T-helper 2 cell (primary cell): ENCODE measurements at places on chromosomes 1 and 21.

GRCh38 chr1:26025060-26025459, 3.5 kb downstream of the EXTL1 start:
- no peak for DNase-seq

DNA sequence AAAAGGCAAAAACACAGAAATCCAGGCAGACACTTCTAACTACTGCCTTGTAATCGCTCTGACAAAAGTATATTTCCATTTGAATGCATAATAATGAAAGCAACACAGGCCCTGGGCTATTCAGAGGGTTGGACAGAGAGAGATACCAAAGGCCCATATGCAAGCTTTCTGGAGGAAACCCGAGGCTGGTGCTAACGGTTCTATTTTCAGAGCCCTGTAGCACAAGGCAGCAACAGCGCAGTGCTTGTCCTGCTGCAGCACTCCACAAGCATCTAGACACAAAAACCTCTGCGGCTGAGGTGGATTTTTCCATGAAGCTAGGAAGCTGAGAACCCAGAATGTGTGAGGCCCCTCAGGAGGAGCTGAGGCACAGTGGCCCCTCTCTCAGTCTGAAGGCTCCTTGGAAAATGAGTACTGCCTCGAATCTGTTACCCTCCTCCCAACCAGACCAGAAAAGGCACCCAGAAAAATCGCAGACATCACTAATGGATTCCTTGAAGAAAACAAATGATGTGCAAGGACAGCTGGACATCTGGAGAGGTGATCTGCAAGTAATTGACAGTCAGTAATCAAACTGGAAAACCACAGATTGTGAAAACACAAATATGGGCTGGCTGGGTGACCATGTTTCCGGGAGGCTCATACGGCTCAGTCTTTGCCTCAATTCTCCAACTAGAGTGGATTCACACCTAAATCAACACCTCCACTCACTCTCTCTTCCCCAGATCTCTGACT, 54.0 kb downstream of the COLGALT2 start:
- DNase-seq, result no peak

GRCh38 chr1:246827396-246827795, 103.2 kb downstream of the SCCPDH start:
- DNase-seq, result no peak

DNA sequence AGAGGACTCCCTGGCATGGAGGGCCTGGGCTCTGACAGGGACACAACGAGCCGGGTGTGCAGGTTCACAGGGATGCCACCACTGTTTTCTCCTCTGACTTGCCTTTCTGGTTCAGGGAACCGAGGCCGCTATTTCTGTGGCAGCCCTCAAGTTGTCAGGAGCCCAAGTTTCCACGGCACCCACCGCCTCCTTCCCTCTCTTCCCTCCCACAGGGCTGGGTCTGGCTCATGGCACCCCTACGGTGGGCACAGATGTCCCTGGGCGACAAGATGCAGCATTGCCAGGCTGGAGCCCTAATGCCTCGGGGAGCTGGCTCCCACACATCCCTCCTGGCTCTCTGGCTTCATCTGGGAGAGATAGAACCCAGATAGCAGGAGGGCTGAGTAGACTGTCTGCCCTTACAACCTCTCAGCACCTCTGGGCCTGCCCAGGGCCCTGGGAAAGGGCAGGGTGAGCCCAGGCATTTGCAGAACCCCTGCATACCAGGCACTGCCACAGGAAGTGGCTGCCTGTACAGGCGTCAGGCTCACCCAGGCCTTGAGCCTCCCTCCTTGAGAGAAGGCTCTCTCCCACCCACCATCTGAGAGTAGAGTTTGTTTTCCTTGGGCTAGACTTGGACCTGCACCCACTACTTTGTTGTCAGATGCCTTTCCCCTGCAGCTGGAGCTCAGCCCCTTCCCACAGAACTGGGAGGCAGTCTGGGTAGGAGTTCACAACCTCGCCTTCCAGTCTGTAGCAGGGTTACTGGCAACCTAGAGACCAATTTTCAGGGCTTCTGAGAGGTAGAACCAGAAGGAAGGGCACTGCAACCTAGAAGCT, 20.5 kb downstream of the KCNC4 start:
- DNase-seq, result no peak

- no peak for DNase-seq
These were observed 114.8 kb upstream of the PTGFR start for GRCh38 chr1:78375996-78376395.
